Nephron progenitor cell (in vitro differentiated cells): ENCODE measurements at places on chromosomes 2 and 18.

DNA sequence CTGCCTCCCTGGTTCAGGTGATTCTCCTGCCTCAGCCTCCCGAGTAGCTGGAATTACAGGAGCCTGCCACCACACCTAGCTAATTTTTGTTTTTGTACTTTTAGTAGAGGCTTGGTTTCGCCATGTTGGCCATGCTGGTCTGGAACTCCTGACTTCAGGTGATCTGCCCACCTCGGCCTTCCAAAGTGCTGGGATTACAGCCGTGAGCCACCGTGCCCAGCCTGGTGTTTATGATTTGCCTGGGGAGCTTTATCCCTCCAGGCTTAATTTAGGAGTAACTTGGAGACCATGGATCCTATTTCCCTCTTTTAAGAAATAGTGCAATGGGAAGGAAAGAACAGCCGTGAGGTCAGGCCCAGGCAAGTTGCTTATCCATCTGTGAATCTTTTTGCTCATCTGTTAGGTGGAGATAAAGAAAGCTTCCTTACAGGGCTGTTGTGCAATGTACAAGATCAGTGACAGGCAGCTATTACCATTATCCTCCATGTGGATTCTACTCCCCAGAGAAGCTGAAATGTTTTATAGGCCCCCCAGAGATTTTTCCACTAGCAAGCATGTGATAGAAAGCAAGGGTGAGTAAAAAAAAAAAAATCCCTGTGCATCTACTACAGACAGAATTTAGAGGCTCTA lies 104.9 kb upstream of the MGAT5 start:
- no peak overlapping the region for H3K4me3 ChIP-seq
- peaks cover 2% of the 10 kb centered on the region for H3K27me3 ChIP-seq
- H3K4me1 ChIP-seq: peaks cover 18% of the 10 kb centered on the region
- no peak for DNase-seq
- peaks cover 27% of the 10 kb centered on the region for H3K36me3 ChIP-seq

DNA sequence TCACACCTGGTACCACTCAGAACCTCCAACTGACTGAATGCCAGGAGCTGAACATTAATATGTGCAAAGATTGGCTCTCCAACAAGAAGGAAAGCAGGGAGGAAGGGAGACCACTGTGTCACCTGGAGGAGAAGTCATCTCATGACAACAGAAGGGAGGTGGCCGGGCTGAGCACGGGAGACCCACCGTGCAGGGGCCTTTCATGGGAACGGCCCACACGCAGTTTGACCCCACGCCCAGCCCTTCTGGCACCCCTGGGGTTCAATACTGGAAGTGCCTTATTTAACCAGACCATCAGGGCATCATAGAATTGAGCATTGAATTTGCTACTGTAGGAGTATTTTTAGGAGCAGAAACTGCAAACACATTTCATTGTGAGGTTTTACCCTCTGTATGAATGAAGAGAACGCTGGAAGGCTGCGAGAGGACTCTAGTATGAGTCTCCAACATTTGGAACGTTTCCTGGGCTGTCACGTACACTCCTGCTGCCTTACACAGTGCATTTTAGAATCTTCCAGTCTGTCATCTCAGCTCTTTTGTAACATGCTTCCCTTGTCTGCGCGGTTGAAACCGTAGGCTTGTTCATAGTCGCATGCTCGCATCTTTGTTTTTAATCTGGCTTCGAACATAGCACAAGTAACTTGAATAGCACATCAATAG lies 132.1 kb downstream of the NFATC1 start:
- H3K4me3 ChIP-seq: no peak overlapping the region
- no peak for DNase-seq
- peaks cover 20% of the 10 kb centered on the region for H3K4me1 ChIP-seq
- peaks cover 7% of the 10 kb centered on the region for H3K36me3 ChIP-seq
- H3K27ac ChIP-seq: no peak overlapping the region

DNA sequence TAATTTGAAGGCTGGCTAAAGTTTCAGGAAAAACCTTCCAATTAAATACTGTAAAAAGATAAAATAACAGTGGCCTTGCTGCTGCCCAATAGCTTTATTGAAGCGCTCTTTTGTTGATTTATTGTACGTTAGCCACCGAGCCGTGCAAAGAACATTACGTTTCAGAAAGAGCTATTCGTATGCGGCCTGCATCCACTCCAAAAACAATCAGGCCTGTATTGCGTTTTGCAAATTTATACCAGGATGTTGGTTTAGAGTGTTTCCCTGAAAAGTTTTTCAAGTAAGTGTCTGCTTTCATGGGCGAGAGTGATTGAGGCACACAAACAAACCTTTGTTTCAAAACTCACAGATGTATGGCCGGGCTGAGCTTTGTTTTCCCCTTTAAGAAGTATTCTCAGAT lies 257.2 kb upstream of the SALL3 start:
- peak overlapping the region; percentile 17 for H3K4me3 ChIP-seq
- H3K27ac ChIP-seq: no peak overlapping the region
- H3K36me3 ChIP-seq: no peaks in the 10 kb centered on the region

DNA sequence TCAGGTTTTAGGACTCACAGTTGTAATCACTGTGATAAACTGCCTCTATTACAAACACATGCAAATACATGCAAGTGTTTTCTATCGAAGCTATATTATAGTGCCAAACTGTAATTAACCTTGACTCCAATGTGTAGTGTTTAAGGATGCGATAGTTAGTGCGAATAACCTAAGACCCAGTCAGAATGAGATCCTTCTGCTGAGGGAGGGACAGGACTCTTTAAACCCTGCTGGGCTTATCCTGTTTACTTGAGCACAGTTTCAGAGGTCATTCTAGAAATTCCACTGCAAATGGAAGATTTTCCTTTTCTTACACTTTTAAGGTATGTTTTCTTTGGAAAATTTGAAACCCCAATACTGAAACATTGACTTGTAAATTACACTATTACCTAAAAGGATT lies 68.2 kb downstream of the CALCRL start:
- no peak for DNase-seq
- no peak overlapping the region for H3K27ac ChIP-seq
- H3K4me3 ChIP-seq: no peak overlapping the region
- H3K4me1 ChIP-seq: no peaks in the 10 kb centered on the region

DNA sequence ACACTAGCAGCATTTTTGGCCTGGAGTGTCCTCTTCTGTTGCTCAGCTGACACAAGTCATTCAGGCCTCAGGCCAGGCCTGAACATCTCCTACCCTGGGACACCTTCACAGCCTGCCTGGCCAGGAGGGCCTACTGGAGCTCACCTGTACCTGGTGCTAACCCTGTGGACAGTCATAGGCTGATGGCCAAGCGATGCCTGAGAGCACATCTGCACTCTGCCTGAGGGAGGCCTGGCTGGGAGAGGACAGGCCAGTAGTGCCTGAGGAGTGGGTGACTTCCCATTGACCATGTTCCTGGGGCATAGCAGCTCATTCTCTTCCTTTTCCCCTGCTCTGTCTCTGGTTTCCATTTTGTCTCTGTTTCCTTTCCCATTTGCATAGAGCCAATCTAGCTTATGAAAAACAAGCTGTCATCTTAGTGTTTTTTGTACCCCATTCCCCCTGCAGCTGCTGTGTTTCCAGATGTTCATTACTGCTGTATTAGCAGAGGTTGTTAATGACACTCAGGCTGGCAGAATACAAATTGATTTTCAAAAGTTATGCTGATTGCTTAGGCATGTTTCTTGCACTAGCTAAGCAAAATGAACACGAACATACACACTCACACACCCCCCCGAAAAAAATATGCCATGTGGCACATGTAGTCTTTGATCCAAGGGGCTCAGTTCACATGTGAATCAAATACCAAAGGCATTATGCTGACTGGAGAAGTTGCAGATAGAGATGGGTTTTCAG lies 149.7 kb upstream of the HS6ST1 start:
- DNase-seq: no peak
- H3K27me3 ChIP-seq: peaks cover 8% of the 10 kb centered on the region
- peaks cover 8% of the 10 kb centered on the region for H3K4me1 ChIP-seq

DNA sequence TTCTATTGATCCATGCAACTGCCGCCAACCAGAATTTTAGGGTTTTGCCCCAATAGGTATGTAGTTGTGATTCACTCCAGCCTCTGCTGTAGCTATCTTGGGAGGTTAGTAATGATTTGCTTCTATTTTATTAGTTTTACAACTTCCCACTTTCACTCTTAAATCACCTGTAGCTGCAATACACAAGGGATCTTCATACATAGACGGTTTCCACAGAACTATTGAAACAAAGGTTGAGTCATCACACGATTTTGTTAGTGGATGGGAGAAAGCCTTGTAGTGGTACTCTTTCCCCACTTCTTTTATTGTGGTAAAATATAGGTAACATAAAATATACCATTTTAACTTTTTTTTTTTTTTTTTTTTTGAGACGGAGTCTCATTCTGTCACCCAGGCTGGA lies 104.2 kb upstream of the SPRED2 start:
- H3K36me3 ChIP-seq: no peaks in the 10 kb centered on the region
- H3K27me3 ChIP-seq: peaks cover 7% of the 10 kb centered on the region
- no peak overlapping the region for H3K4me3 ChIP-seq

- no peak overlapping the region for H3K27ac ChIP-seq
- no peak for DNase-seq
- H3K27me3 ChIP-seq: peaks cover 6% of the 10 kb centered on the region
- H3K4me3 ChIP-seq: no peak overlapping the region
These were observed 633.9 kb downstream of the PLCL1 start for GRCh38 chr2:198438331-198438730.

- no peak overlapping the region for H3K4me3 ChIP-seq
- H3K36me3 ChIP-seq: peaks cover 1% of the 10 kb centered on the region
- H3K27me3 ChIP-seq: peaks cover 18% of the 10 kb centered on the region
- DNase-seq: no peak
- no peak overlapping the region for H3K27ac ChIP-seq
- H3K4me1 ChIP-seq: peaks cover 76% of the 10 kb centered on the region
These were observed 219.5 kb downstream of the BCL2 start for GRCh38 chr18:63099848-63100629.

- no peak overlapping the region for H3K4me3 ChIP-seq
- no peak overlapping the region for H3K27ac ChIP-seq
- peaks cover 6% of the 10 kb centered on the region for H3K27me3 ChIP-seq
- peaks cover 10% of the 10 kb centered on the region for H3K36me3 ChIP-seq
- H3K4me1 ChIP-seq: peaks cover 11% of the 10 kb centered on the region
- no peak for DNase-seq
These were observed 58.3 kb upstream of the ARL4C start for GRCh38 chr2:234555161-234555560.

GRCh38 chr2:105820151-105820550 lies 75.4 kb downstream of the NCK2 start:
- H3K4me1 ChIP-seq: peaks cover 58% of the 10 kb centered on the region
- DNase-seq: no peak
- no peak overlapping the region for H3K27ac ChIP-seq
- peaks cover 38% of the 10 kb centered on the region for H3K36me3 ChIP-seq

DNA sequence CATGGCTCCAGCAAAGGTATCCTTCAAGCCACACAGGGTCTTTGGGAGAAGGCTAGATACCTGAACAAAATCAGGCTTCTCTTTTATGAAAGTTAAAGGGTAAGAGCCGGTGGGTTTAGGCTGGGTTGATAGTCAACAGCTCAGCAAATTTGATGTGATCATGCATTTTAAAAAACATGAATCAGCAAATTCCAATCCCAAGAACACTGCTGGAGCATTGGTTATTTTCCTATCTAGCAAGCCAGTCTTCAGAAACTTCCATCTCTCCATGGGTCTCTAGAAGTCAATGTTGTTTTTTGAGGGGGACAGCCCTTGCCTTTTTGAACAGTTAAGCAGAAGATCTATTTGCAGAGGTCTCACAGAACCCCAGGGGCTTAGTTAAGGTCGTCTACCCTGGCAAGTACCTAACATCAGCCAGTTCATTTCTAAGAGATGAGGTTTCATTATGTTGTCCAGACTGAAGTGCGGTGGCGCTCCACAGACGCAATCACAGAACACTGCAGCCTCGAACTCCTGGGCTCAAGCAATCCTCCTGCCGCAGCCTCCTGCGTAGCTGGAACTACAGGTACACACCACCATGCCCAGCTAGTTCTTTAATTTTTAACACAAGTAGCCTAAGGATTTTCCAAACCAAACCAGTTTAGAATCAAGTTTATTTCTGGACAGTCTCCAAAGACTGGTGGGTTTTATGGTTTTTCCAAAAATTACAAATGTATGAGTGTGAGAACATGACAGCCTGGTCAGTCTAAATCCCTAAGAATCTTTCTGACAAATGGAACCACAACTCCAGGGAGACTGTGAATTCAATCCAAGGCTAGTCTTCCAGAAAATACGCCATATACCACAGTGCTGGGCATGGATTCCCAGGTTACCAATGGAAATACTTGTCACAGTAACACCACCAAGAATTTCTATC lies 4.1 kb upstream of the ZCCHC2 start:
- H3K27ac ChIP-seq: no peak overlapping the region
- H3K27me3 ChIP-seq: peaks cover 31% of the 10 kb centered on the region
- H3K36me3 ChIP-seq: peaks cover 2% of the 10 kb centered on the region
- no peak for DNase-seq
- no peak overlapping the region for H3K4me3 ChIP-seq

DNA sequence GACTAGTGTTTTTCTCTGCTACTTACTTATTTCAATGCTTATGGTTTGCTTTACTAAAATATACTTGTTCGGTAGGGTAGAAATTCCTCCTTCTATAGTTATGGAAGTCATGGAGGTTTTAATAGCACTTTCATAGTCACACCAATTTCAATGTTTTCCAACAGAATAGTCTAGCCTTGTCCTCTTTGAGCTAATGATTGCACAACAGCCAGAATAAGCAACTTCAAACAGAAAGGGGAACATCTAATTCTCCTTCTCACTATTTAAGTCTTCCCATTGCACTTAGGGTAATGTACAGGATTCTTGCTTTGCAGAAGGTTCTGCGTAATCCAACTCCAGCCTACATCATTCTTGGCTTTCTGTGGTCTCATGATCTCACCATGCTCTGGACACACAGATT lies 287.7 kb upstream of the GCFC2 start:
- DNase-seq: no peak
- H3K4me1 ChIP-seq: no peaks in the 10 kb centered on the region
- no peaks in the 10 kb centered on the region for H3K27me3 ChIP-seq
- no peaks in the 10 kb centered on the region for H3K36me3 ChIP-seq
- no peak overlapping the region for H3K4me3 ChIP-seq

DNA sequence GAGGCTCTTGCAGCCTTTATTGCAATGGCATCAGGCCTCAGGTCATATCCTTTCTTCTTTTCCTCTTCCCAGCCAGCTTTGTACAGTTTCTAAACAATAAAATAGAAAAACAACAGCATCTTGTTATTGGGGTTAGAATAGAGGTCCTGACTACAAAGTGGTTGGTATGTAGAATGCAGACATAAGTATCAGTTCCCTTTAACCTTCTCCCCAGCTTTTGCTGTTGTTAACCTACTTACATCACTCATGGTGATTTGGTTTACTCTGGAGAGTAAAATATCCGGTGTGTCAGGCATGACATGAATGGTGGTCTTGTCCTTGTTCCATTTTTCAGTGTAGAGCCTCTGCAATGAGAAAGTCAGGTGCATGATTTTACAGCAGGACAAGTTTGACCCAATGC lies 69.8 kb downstream of the NEB start:
- DNase-seq: no peak
- no peak overlapping the region for H3K27ac ChIP-seq
- H3K4me1 ChIP-seq: peaks cover 8% of the 10 kb centered on the region
- no peak overlapping the region for H3K4me3 ChIP-seq

GRCh38 chr2:105536175-105536574 lies 137.3 kb upstream of the FHL2 start:
- DNase-seq: no peak
- H3K36me3 ChIP-seq: no peaks in the 10 kb centered on the region
- no peaks in the 10 kb centered on the region for H3K4me1 ChIP-seq
- no peak overlapping the region for H3K27ac ChIP-seq
- peaks cover 8% of the 10 kb centered on the region for H3K27me3 ChIP-seq

- peaks cover 22% of the 10 kb centered on the region for H3K4me1 ChIP-seq
- peak; percentile 47 for DNase-seq
- no peak overlapping the region for H3K27ac ChIP-seq
These were observed 539 bp downstream of the LAPTM4A start for GRCh38 chr2:20050646-20051531.

GRCh38 chr2:194494401-194494800 lies 1162.6 kb upstream of the SLC39A10 start:
- DNase-seq: no peak
- H3K4me3 ChIP-seq: no peak overlapping the region
- no peaks in the 10 kb centered on the region for H3K4me1 ChIP-seq
- H3K27ac ChIP-seq: no peak overlapping the region
